ENCODE measurements at places on chromosomes 6 and 20. TPM values are rescaled to one million over a fixed set of nuclear protein-coding genes. Genes with fewer than 3 reads are reported as not detected.

GRCh38 chr6:105432797-105433196, 29.9 kb upstream of the PREP start:
- no peak for DNase-seq
- peaks cover 12% of the 10 kb centered on the region for H3K4me1 ChIP-seq
- H3K36me3 ChIP-seq, result no peaks in the 10 kb centered on the region
- H3K27ac ChIP-seq, result no peak overlapping the region

Gene PTPRK
- 30.4 TPM for total RNA-seq

- peaks cover 14% of the 10 kb centered on the region for H3K36me3 ChIP-seq
- peak overlapping the region; percentile 82 for H3K27ac ChIP-seq
- no peaks in the 10 kb centered on the region for H3K27me3 ChIP-seq
- H3K4me3 ChIP-seq, result peak overlapping the region; percentile 14
Observed at GRCh38 chr20:47276851-47277534, 79.5 kb downstream of the ZMYND8 start.

Gene RUNX2
- total RNA-seq, result 0.16 TPM

Gene PPP1R3G
- total RNA-seq, result 0.07 TPM

GRCh38 chr6:41966961-41967311, 25.3 kb upstream of the CCND3 start:
- H3K4me1 ChIP-seq, result peaks cover 41% of the 10 kb centered on the region
- H3K27ac ChIP-seq, result no peak overlapping the region
- H3K27me3 ChIP-seq, result no peaks in the 10 kb centered on the region
- DNase-seq, result no peak
- H3K4me3 ChIP-seq, result no peak overlapping the region

Measured in neural crest cell (in vitro differentiated cells).